ENCODE measurements at places on chromosomes 7 and 10. TPM values are rescaled to one million over a fixed set of nuclear protein-coding genes. Genes with fewer than 3 reads are reported as not detected.

Gene COL28A1
- total RNA-seq, result 1.9 TPM

Gene IKZF1
- total RNA-seq, result 2.1 TPM

Gene EBLN1
- total RNA-seq, result not detected

Gene CDHR1
- total RNA-seq, result 0.41 TPM

Gene BLNK
- 1.4 TPM for total RNA-seq

Gene ACTL6B
- total RNA-seq, result not detected

Gene GJC3
- 0.27 TPM for total RNA-seq

Gene PON3
- total RNA-seq, result 0.69 TPM

Gene GNG11
- 29.6 TPM for total RNA-seq

Gene TMEM213
- total RNA-seq, result not detected

Gene LFNG
- total RNA-seq, result 5.2 TPM

Gene ATP6V0A4
- total RNA-seq, result not detected

Gene KLF14
- total RNA-seq, result 0.11 TPM
